ENCODE measurements at places on chromosomes 2 and 18. TPM values are rescaled to one million over a fixed set of nuclear protein-coding genes. Genes with fewer than 3 reads are reported as not detected.

CNDP1 gene
- total RNA-seq, result not detected

MYOM1 gene
- total RNA-seq, result 0.09 TPM

ONECUT2 gene
- total RNA-seq, result under 0.01 TPM

LHCGR gene
- not detected for total RNA-seq

PRSS56 gene
- not detected for total RNA-seq

ANO7 gene
- total RNA-seq, result 0.79 TPM

SCN2A gene
- total RNA-seq, result 0.07 TPM

SLC4A1AP gene
- 20.4 TPM for total RNA-seq

MFSD2B gene
- 0.14 TPM for total RNA-seq

ST8SIA3 gene
- not detected for total RNA-seq

LTBP1 gene
- 45.5 TPM for total RNA-seq

MAP3K19 gene
- total RNA-seq, result not detected

FBXO36 gene
- total RNA-seq, result 4.0 TPM

GAREM1 gene
- total RNA-seq, result 6.8 TPM

CHRND gene
- not detected for total RNA-seq

SKOR2 gene
- not detected for total RNA-seq

DQX1 gene
- total RNA-seq, result 5.3 TPM
